Activated naive CD4-positive, alpha-beta T cell treated with anti-CD3 and anti-CD28 coated beads, Interleukin-2, amount 50 U/mL, for 16 hours (primary cell): ENCODE measurements at places on chromosomes 2 and 18.
A peak's percentile ranks its signal among the peaks of the same experiment; 100 is the strongest.

DNA sequence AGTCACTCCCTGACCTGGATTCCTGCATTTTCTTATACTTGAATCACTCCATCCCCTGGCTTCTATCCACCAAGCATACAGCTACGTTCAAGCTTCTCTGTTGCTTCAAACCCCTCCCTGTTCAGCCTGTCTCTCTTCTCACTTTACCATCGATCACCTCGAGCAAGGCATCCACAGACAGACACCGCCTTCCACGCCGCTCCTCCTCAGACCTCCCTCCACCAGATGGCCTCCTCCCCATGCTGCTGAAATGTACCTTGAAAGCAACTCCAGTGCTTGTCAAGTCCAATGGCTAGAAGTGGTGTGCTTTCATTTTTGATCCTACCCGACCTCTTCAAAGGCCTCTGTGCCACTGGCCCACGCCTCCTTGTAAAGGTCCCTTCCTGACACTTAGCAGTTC, 131.3 kb upstream of the ACAA2 start:
- DNase-seq = no peak

DNA sequence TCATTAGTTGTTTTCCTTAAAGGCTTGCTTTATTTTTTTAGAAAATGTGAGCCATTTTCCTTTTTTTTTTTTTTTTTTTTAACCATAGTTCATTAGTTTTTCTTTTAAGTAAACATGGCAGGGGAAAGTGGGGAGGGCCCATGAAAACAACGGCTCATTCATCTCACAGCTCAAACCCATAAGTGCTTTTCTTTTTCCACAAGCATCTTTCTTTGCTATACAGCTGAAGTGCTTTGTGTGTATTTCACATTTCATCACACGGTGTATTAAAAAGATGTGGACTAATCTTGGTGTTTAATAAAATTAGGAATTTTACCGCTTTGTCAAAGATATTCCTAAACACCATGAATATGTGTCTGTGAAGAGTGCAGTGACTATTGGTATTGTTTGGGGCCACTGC, 41.6 kb downstream of the RHBDD1 start:
- no peak for DNase-seq

- DNase-seq = no peak
Observed at GRCh38 chr18:80184243-80184772, 63.0 kb downstream of the PARD6G start.

DNA sequence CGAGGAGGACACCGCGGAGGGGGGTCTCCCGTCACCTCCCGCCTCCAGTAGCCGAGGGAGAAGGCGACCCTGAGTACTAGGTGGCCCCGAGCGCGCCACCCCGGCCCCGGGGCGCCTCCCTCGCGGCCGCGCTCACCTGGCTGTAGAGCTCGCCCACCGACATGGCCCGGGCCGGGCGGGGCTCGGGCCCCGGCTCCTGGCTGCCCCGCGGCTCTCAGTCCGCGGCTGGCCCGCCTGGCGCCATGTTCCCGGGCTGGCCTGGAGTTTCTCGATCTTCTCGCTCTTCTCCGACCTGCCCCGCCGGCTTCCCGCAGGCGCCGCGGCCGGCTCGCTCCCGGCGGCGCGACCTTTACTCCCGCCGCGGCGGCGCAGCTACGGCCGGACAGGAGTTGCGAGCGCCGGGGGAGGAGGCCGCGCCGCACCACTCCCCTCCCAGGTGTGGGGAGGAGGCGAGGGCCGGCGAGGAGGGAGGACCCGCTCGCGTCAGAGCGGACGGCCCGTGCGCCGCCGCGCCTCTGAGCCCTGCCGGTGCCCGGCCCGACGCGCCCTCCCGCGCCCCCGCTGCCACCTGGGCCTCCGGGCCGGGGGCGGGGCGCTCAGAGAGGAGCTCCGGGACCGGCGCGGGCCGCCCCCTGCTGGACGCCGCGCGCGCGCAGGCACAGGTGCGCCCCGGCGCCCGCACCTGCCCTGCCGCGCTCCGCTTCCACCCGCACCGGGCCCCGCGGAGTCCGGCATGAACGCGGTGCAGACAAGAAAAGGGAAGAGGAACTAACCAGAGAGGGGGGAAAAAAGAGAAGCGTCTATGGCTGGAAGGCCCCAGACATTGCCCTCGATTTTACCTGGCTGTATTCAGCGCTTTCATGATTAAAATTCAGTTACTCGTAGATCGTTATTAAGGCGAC, at the start of gene MYO5B:
Gene MYO5B, minus strand, starts transcription at position 517 of the 902 bp plus-strand sequence. Its CDS starts 354 bp downstream, at position 163.
- peak; percentile 67 for DNase-seq

DNA sequence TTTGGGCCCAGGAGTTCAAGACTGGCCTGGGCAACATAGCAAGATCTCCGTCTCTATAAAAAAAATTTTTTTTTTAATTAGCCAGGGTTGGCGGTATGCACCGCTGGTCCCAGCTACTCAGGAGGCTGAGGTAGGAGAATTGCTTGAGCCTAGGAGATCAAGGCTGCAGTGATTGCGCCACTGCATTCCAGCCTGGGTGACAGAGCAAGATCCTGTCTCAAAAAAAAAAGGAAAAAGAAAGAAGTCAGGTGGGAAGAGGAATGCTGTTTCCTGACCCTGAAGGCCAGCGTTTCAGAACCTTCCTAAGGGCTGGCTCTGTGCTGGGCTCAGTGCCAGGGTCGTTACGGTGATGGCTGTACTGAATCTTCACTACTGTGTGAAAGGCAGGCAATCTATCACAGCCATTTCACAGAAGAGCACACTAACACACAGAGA, 35.0 kb upstream of the AGAP1 start:
- DNase-seq = no peak

DNA sequence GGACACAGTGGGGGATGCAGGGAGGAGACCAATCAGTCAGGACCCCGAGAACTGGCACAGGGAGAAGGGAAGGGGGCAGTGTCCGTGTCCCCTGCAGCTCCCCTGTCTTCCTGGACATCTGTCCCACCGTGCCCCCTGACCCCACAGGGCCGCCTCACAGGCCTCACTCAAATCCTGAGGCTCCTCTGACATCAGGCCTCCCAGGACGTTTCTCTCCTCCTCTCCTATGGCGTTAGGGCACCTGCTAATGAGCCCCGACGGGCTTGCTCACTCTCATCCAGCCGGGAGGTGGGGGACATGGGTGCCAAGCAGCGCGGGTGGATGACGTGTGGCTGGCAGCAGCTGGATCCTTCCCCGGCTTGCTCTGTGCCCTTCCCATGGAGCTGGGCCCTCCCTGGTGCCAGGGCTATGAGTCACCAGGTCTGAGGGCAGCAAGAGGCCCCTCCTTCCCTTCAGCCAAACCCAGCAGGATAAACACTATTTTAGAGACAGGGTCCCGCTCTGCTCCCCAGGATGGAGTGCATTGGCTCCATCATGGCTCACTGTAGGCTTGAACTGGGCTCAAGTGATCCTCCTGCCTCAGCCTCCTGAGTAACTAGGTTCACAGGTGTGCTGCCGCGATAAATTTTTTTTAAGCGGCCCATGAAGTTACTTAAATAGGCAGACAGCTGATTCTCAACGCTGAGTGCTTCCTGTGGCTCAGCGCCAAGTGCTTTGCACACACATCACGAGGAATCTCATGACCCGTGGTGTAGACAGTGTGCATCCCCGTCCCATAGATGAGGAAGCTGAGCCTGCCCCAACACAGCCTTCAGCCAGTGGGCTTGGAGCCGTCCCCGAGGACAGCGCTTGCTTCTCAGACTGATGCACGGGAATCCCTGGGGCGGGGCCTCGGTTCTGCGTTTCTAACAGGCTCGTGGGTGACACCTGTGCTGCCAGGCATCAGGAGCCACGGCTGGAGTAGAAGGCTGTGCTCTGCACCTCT, 64.5 kb upstream of the HDAC4 start:
- DNase-seq = no peak

DNA sequence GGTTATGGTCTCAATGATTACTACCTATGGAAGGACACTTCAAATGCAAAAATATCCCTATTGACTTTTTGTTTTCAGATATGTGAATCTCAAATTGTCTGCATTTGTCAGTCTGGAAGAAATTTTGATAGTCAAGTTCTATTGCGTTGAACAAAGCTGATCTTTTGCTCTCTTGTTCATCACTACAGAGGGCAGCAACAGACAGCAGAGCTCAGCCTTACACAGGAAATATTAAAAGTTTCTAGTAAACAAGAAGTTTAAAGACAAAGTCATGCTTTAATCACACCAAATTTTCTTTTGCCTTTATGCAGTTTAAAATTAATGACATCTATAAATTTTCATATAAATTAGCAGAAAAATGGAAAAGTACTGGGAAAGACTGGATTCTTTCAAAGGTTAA, 617.5 kb downstream of the NR4A2 start:
- DNase-seq = no peak

GRCh38 chr2:101307503-101307902, 998 bp downstream of the RNF149 start:
- DNase-seq = peak; percentile 20

DNA sequence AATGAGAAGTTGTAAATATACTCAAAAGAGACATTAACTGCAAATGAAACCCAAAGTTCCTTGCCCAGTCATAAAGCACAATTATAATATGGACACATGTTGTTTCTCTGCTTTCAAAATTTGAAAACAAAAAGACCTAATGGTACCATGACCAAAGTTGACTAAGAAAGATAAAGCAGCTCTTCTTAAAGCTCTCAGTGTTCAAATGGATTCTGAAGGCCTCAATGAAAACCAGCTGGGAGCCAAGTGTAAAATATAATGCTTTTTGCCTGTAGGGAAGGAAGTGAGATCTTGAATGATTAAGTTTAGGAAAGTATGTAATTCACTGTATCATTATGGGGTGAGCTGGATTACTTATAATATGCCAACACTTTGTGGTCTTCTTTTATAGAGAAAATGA, 178.6 kb downstream of the SATB2 start:
- DNase-seq = no peak

GRCh38 chr2:46002507-46002883, 294.7 kb upstream of the EPAS1 start:
- DNase-seq = no peak

DNA sequence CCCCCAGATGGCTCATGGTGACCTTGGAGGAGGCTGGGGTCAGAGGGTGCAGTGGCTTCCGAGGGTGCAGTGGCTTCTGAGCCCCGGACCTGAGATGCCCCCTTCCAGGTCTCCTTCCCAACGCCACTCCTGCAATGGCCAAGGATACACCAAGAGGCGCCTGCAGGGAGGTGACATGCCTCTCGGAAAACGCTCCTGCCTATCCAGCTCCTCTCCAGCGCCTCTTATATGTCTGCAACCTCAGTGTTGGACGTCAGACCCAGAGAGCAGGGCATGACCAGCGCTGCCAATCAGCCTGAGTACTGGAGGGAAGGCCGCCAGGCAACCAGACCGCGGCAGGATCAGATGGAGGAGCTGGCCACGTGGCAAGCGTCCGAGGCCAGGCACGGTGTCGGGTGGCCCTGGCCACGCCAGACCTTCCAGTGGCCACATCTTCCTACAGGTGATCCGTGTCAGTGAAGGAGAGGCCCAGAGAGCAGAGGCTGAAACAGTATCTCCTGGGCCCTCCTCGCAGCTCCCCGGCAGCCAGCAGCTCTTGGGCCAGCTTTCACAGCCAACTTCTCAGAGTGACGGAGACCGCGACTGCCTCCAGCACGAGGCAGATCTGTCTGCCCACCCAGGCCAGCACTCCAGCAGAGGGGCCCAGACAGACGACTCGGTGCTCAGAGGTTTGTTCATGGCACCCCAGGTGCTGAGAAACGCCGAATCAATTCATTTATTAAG, 199.5 kb upstream of the SALL3 start:
- DNase-seq = no peak

DNA sequence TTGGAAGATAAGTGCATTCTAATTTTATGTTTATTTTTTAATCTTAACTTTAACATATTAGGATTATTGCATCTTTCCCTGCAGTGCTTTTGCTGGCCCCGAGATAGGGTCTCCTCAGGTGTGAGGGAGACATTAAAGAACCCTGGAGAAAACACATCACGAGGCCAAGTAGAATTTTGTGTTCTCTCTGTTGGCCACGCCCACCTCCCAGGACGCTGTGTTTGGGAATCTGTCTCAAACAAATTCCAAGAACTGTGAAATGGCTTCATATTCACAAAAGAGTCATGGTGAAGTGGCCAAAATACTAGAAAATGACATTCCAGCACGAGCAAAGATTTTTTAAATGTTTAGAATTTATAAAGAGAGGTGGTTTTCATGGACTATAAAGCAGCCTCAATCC, 27.3 kb downstream of the RNF144A start:
- no peak for DNase-seq

DNA sequence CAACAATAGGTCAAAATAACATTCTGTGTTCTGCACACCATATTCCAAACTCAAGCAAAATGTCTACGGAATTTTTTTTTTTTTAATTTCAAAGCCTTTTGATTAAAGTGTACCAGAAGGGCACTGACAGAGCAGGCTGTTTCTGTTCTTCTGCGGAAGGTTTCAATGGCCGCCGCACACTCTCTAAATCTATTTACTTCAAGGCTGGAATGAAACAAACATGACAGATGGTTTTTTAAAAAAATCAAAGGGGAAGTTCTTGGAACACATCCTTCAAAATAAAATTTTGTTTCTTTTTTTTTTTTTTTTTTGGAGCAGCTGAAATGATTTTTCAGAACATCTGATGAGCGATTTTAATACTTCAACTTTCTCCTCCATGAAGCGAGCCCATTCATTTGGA, 259.1 kb downstream of the TXNL1 start:
- DNase-seq = no peak

GRCh38 chr2:48248251-48248933, 281.6 kb upstream of the STON1 start:
- DNase-seq = no peak

GRCh38 chr2:109117780-109118179, 11.2 kb upstream of the SH3RF3 start:
- no peak for DNase-seq

DNA sequence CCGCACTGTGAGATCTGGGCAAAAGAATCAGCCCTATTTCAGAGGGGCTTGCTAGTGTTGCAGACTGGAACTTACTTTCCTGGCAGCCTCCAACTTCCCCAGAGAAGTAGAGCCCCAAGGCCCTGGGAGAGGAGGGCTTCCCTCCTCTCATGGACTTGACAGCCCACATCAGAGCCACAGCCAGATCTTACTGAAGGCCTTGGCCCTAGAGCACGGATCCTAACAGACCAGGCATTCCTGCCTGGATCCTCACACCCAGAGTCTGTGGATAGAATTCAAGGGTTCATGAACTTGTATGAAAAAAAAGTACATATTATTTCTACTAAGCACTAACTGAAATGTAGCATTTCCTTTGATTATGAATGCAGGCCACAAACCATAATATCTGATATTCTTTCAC, 8.3 kb downstream of the WIPF1 start:
- no peak for DNase-seq

DNA sequence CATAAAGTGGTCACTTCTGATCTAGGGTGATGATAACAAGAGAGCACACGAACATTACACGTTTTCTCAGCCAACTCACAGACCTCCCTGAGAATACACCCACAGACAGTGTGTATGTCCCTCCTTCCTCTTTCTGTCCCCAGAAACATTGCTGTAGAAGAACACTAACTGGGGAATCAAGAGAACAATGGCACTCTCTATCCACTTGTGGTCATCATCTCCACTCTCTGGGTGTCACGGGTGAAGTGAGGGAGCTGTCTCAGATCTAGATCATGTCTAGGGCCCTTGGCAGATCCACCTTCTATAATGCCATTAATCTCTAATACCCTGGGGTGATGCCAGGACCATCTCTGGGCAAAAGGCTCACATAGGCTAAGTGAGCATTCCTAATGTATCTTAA, 97.9 kb downstream of the DNER start:
- no peak for DNase-seq

GRCh38 chr2:98572676-98573075, 35.6 kb downstream of the COA5 start:
- no peak for DNase-seq
